NCI-H1092 treated with DMSO at 0.1 percent for 48 hours (cell line): ENCODE measurements at places on chromosomes 1 and 21.

DNA sequence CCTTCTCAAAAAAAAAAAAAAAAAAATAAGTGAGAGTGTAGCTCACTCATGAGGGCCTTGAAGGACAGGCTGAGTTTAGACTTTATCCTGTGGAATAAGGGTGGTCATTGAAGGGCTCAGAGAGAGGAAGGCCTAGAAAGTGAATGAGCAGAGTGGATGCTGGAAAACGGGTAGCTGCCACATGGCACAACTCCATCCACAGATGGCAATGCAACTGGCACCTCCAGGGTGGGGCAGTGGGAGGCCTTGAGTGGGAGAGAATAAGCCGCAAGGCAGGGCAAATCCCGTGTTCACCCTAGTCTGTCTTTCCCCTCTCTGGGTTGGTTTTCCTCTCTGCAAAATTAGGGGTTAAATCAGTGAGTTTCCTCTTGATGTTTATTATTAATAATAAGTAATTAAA lies 3.1 kb downstream of the TNNI1 start:
- no peak for DNase-seq

DNA sequence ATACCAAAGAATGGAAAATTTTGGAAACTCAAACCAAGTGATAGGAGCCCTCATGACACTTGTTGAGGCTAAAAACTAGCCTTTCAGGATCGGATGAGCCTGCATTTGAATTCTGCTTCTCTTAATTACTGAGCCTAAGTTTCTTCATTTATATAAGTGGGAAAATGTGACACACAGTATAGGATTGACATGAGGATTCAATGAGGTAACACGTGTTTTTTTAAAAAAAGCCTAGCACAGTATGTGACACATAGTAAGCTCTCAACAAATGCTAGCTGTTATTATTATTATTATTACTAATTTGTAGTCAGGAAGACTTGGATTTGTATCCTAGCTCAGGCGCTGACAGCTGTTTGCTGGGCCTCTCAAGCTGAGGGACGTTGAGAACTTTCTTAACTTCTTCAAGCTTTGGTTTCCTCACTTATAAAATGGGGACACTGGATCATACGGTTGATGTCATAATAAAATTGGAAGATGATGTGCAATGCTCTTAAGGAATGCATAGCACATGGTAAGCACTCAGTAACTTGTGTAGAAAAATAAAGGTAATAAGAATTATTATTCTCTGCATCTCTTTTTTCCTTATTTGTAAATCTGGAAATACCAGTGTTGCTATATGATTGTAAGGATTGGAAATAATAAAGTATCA lies 55.4 kb upstream of the JUN start:
- no peak for DNase-seq

DNA sequence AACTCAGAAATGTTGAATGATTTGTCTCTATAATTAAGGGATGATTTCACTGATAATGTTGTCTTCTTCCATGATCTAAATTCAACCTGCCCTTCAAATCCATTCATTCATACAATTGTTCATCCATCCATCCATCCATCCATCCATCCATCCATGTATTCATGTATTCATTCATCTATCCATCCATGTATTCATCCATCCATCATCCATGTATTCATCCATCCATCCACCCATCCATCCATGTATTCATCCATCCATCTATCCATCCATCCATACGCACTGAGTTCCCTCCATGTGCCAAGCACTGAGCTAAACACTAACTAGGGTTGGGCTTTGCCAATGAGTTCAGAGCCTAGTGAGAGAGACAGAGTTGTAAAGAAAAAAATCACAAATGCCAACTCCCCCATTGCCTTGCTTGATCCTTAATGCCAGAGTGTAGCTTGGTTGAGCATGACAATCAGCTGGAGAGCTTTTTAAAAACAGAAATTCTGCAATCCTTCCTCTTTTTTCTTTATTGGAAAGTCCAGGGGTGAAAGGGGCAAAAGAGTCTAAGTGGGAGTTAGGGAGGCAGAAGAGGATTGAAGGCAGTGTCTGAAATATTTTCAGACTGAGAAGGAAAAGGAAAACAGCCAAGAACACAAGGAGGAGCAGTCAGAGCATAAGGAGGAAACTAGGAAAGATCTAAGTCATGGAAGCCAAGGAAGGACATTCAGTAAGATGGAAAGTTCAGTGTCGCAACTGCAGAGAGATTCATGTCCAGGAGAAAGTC lies 92.4 kb upstream of the ERG start:
- DNase-seq, result no peak

DNA sequence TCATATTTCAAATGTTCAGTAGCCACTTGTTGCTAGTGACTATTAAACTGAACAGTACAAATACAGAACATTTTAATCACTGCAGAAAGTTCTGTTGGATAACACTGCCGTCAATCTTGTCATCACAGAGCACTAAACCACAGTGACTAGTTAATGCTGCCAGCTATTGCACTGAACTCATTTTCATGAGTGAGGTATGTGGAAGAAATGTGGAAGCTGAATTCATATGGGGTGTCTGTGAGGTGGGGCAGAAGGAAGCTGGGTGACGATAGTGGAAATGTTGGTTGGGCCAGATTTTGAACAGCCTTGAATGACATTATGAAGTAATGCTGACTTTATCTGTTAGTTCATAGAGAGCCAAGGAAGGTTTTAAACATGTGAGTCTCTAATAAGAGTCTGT lies 49.6 kb downstream of the OSBPL9 start:
- DNase-seq, result no peak

GRCh38 chr1:27807385-27807784 lies 23.2 kb upstream of the PPP1R8 start:
- DNase-seq, result no peak

GRCh38 chr1:34060187-34060730 lies 104.8 kb downstream of the CSMD2 start:
- DNase-seq, result no peak

- DNase-seq, result no peak
Observed at GRCh38 chr1:35847935-35848565, 35.0 kb upstream of the AGO1 start.

GRCh38 chr1:7721940-7722669 lies 49.0 kb upstream of the VAMP3 start:
- DNase-seq, result no peak

DNA sequence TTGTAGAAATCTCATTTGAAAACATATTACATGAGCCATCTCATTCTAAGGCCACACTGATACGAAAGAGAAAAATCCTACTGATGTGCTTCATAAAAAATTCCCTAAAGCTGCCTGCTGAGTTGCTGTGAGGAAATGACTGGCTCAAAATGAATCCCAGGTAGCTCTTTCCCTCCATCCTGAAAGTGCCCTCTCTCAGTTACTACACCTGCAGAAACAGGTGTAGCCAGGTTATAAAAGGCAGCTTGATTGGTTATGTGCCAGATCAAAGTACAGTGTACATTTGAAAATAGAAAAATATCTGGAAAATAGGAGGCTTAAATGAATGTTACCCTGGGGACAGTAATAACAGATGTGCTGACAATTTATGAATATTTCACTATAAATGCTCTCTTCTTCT lies 833.4 kb upstream of the ADGRL4 start:
- DNase-seq, result no peak

DNA sequence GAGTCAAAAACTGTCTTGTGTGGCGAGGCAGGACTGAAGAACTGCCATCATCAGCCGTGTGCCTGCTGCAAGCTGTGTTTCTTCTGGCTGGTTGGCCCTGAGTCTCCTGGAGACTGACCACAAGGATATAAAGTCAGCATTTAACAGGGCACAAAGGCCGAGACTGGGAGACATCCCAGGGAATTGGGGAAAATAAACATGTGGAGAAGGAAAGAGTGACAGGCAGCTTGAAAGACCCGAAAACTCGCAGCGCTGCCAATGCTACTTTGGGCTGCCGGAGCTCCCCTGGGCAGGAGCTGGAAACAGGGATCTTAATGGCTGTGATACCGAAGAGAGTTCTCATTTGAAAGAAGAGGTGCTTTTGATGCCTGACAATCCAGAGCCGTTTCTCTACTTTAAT lies 125.3 kb upstream of the HMGB4 start:
- no peak for DNase-seq

GRCh38 chr1:165508291-165508690 lies 35.5 kb upstream of the LRRC52 start:
- no peak for DNase-seq

DNA sequence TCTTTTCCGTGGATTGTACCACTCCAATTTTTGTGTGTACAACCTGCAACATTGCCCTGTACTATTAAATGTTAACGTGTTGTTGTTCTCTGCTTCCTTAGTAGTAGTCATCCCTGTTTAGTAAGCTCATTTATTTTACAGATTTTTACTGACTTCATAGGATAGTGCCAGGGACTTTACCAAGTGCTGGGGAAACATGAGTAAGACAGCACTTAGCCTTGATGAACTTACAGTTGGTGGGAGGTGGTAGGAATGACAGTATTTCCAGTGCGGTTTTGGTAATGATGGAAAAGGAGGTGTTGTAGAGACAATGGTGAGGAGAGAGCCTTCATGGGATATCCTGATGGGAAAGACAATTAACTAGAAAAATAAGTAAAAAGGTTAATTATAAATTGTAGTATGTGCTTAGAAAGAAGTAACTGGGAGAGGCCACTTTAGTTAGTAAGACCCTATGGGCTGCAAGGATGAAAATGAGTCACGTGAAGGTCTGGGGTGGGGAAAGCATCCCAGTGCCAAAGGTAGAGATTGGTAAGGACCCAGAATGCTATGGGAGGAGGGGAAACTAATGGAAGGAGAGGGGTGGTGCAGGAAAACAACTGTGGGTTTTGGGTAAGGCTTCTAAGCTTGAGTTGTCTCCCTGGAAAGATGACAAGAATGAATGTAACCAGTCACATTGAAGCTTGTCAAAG lies 1.7 kb downstream of the RLF start:
- peak; percentile 93 for DNase-seq
